Suprapubic skin (tissue), 4 donors: ENCODE measurements at places on chromosomes 16 and 17. TPM values are rescaled to one million over a fixed set of nuclear protein-coding genes. Genes with fewer than 3 reads are reported as not detected.

GRCh38 chr16:53745753-53746266, 41.9 kb downstream of the FTO start:
- DNase-seq = no peak
- no peak overlapping the region for H3K27ac ChIP-seq
- no peak overlapping the region for H3K4me3 ChIP-seq
- no peaks in the 10 kb centered on the region for H3K27me3 ChIP-seq

DNA sequence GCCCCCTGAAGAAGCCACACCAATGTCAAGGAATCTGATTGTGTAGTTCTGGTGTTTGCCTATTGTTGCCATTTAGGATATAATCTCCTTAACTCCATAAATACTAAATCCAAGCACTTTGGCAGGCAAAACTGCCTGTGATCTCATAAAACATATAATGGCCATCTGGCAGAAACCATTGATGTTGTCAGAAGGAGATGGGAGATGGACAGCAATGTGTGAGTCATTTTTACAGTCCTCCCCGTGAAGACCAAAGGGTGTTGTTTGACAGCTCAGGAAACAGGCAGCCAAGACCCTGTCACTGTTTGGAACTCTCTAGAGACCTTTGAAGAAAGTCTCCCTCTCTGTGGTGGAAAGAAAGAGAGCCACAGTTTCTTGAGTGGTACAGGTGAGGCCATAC, 454.1 kb downstream of the HS3ST3B1 start:
- no peak overlapping the region for H3K4me3 ChIP-seq
- H3K4me1 ChIP-seq = no peaks in the 10 kb centered on the region
- H3K36me3 ChIP-seq = no peaks in the 10 kb centered on the region
- H3K27ac ChIP-seq = no peak overlapping the region

Gene DYNLRB2
- total RNA-seq = 2.4 TPM

Gene NMRAL1
- total RNA-seq = 59.9 TPM

GRCh38 chr17:64148017-64148631, 18.2 kb upstream of the ERN1 start:
- no peak overlapping the region for H3K27ac ChIP-seq
- H3K4me1 ChIP-seq = peaks cover 36% of the 10 kb centered on the region
- peaks cover 19% of the 10 kb centered on the region for H3K36me3 ChIP-seq
- H3K27me3 ChIP-seq = no peaks in the 10 kb centered on the region

GRCh38 chr16:53291757-53292392, 142.4 kb upstream of the RBL2 start:
- no peaks in the 10 kb centered on the region for H3K4me1 ChIP-seq
- no peaks in the 10 kb centered on the region for H3K27me3 ChIP-seq
- no peak for DNase-seq
- H3K36me3 ChIP-seq = peaks cover 96% of the 10 kb centered on the region
